ENCODE measurements at places on chromosomes 2 and 18.

GRCh38 chr18:78596794-78597345 lies 382.7 kb upstream of the SALL3 start:
- DNase-seq, result no peak

GRCh38 chr18:79787865-79788733 lies 9.6 kb upstream of the KCNG2 start:
- no peak for DNase-seq

DNA sequence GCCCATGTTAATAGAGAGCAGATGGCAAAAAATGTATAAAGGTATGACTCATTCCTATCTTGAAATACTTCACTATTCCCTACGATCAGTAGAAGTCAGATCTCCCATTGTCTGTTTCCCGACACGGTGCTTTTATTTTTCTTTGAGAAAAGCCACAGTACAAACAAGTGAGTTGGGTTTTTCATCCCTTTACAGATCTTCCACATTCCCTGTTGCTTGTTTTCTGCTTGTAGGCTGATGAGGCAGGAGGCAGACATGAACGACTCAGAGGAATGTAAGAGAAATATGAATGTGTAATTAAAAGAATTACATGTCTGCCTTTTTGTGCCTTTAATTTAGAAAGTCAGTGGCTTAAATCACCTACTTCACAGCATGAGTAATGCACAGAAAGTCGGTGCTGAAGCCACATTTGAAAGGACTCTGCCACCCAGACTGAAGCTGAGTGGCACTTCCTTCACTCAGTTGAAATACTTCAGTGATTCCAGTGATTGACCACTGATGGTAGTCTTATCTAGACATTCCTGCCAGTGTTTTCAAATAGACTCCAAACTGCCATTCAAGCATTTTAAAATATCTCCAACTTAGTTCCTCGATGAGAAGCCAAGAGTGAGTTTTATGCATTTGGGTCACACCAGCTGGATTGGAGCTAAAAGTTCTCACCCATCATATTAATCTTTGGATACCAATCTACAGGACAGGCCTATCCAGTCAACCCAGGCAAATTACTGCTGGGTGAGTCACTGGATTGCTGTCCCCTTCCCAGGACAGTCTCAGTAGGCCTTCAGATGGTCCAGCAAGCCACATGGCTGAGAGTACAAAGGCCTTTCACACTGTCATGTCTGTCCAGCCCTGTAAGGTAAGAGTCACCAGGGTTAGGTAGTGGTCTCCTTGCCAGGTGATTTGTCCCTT lies 79.0 kb downstream of the COLEC12 start:
- DNase-seq, result no peak

DNA sequence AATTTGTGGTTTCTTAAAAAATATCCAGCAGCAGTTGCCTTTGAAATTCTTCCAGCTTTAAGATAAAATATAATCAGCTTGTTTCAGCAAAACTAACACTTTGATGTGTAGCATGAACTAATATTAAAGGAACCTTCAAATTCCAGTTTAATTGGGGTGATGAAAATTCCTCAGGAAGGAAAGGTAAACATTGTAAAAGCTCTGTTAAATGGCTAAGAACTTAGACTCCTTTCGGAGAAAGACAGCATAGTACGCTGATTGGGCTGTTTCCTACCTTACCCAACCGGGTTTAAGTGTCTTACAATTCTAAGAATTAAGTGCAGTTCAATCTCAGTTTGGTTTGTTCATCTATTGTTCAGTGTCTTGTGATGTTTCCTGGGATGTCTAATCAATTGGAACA lies 108.3 kb downstream of the CDH7 start:
- DNase-seq, result no peak

DNA sequence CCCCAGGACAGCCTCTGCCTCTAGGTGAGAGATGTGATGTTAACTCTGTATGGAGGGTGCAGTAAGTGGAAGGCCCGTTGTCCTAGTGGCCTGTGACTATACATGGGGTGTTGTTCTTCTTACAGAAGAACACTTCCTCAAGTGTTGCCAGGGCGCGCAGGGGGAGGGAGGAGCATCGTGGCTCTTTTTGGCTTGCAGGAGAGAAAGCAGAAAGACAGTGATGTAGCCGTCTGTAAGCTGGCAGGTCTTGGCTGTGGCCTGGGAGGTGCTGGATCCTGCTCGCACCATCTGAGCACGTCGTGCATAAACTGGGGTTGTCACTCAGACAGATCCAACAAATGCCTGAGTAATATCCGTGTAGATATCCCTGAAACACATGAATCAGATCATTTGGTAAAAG lies 44.3 kb downstream of the ZNF236 start:
- DNase-seq, result no peak

DNA sequence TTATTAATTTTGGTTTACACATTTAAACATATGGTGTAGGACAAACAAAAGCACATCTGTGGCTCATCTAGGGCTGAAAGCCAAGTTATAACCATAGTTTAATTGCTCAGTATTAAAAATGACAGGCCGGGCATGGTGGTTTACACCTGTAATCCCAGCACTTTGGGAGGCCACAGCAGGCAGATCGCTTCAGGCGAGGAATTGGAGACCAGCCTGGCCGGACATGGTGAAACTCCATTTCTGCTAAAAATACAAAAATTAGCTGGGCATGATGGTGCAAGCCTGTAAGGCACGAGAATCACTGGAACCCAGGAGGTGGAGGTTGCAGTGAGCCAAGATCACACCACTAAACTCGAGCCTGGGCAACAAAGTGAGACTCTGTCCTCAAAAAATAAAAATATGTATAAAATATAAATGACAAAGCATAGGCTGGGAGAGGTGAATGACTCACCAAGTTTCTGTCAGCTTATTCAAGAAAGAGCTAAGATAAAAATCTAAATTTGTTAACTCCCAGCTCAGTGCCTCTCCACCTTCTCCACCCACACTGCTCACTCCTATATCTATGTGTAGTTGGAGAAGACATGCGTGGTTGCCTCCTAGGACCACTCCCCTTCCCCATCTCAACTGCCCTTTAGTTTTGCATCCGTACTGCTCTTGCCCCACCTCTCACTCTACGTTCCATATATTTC lies 79.2 kb upstream of the PID1 start:
- no peak for DNase-seq

GRCh38 chr2:214765180-214765579 lies 44.3 kb downstream of the BARD1 start:
- no peak for DNase-seq

DNA sequence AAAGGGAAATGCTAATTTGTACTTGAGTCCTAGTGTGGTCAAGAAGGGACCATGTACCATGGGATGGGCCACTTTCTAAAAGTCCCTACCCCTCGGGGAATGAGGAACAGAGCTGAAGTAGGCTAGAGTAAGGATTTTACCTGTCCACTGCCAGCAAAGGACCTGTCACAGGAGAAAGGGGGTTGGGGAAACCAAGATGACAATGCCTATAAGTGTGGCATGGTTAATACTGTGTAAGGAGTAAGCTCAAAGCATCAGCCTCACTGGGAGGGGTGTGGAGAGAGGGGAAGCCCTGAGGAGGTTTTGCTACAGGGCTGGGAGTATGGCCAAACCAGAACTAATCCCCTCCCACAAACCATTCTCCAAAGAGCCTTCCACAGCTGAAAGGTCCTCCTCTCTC lies 15.8 kb downstream of the GKN2 start:
- DNase-seq, result no peak

DNA sequence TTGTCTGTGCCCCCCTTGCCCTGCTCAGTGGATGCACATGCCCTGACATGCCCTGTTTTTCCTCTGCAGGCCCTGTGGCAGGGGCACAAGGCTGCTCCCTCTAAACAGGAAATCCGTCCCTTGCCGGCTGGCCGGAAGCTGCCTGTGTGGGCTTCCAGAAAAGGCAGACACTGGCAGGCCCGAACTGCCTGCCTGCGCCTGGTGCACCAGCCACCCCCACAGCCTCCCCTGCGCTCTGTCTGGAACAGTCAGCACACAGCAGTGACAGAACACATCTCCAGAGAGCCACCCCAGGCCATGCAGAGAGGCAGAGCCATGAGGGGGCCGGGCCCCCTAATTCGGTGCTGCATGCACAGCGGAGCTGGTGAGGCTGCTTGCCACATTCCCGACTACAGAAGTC lies 33.5 kb downstream of the LOXHD1 start:
- peak; percentile 5 for DNase-seq
